Activated T-helper 2 cell treated with anti-CD3 and anti-CD28 coated beads, Interferon-gamma antibody, Interleukin-2, Interleukin-4, amounts not matched to agents 10 μg/mL and 5 μg/mL and 100 μg/mL, durations not matched to agents 14 hours and 24 hours and 36 hours (primary cell): ENCODE measurements at places on chromosomes 2 and 18. TPM values are rescaled to one million over a fixed set of nuclear protein-coding genes. Genes with fewer than 3 reads are reported as not detected.
A peak's percentile ranks its signal among the peaks of the same experiment; 100 is the strongest.

TFCP2L1 gene
- total RNA-seq = 0.11 TPM in 1 of 2 replicates, not detected in the other

PROM2 gene
- 0.59 and 1.1 TPM in 2 replicates for total RNA-seq

- H3K27me3 ChIP-seq = no peaks in the 10 kb centered on the region
- H3K27ac ChIP-seq = no peak overlapping the region
- DNase-seq = no peak
These were observed 17.7 kb downstream of the ST6GAL2 start for GRCh38 chr2:106868275-106868674.

DNA sequence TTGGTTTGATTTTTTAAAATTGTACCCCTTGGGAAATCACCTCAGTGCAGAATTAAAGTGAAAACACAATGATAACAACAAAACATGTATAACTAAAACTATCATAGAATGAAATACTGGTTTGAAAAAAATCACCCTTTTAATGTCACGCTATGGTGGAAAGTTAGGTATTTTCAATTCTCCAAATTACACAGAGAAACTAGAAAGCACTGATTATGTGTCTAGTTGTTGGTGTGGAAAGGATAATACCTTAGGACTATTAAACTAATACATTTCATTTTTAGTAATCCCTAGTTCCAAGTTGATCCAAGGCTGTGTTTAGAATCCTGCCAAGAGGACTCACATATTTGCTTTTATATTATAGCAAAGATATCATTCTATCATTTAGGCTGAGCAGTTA lies 71.2 kb downstream of the NUP35 start:
- H3K27me3 ChIP-seq = no peaks in the 10 kb centered on the region
- peaks cover 45% of the 10 kb centered on the region for H3K36me3 ChIP-seq
- H3K27ac ChIP-seq = no peak overlapping the region
- peaks cover 3% of the 10 kb centered on the region for H3K4me1 ChIP-seq
- no peak for DNase-seq
- no peak overlapping the region for H3K4me3 ChIP-seq

- H3K27ac ChIP-seq = no peak overlapping the region
- H3K4me1 ChIP-seq = peaks cover 11% of the 10 kb centered on the region
- peak overlapping the region; percentile 81 for H3K4me3 ChIP-seq
- H3K36me3 ChIP-seq = no peaks in the 10 kb centered on the region
- peaks cover 51% of the 10 kb centered on the region for H3K27me3 ChIP-seq
- peak; percentile 24 for DNase-seq
These were observed 814 bp downstream of the FZD7 start for GRCh38 chr2:202034249-202035088.

- no peaks in the 10 kb centered on the region for H3K27me3 ChIP-seq
- no peaks in the 10 kb centered on the region for H3K4me1 ChIP-seq
- DNase-seq = no peak
- no peaks in the 10 kb centered on the region for H3K36me3 ChIP-seq
- H3K27ac ChIP-seq = no peak overlapping the region
These were observed 468.0 kb upstream of the SPHKAP start for GRCh38 chr2:228649447-228649846.

GRCh38 chr2:151552287-151552686 lies 142.6 kb downstream of the RIF1 start:
- no peak for DNase-seq
- H3K4me3 ChIP-seq = no peak overlapping the region
- peaks cover 12% of the 10 kb centered on the region for H3K27me3 ChIP-seq
- H3K4me1 ChIP-seq = no peaks in the 10 kb centered on the region

GRCh38 chr2:226608451-226608850 lies 191.2 kb downstream of the IRS1 start:
- no peak for DNase-seq
- no peak overlapping the region for H3K27ac ChIP-seq
- H3K4me3 ChIP-seq = no peak overlapping the region
- H3K4me1 ChIP-seq = peaks cover 4% of the 10 kb centered on the region
